ENCODE measurements at places on chromosomes 3 and 15.

DNA sequence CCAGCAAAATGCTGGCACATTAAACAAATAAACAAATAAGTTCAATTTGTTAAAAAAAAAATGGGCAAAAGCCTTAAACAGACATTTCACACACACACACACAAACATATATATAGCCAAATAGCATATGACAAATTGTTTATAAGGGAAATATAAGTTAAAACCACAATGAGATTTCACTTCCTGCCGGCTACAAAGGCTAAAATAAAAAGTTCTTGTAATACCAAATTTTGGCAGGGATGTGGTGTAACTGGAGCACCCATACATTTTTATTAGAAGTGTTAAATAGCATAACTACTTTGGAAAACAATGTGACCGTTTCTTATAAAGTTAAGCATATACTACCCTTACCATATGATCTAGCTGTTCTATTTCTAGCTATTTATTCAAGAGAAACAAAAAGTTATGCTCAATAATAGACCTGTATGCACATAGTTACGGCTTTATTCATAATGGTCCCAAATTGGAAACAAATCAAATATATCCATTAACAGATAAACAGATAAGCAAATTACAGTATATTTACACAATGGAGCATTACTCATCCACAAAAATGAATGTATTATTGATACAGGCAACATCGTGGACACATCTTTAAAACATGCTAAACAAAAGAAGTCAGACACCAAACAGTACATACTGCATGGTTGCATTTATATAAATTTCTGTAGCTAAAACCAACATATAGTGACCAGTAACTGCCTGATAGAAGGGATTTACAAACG, 93.9 kb downstream of the EOMES start:
- DNase-seq: no peak

DNA sequence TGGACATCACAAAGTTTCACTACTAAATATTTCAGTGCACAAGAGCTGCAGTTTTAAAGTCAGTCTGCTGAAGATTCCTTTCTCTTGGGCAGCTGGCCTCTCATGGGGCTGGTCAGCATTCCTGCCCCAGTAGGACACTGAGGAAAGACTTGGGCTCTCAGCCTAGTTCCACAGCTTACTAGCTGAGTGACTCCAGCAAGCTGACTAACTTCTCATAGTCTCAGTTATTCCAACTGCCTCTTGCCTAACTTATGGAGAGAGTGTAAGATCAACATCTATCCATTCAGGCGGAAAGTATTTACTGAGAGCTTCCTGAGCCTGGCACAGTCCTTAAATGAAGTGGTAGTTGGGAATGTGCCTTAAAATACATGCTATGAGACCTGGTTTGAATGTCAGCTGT, 27.0 kb downstream of the TM4SF4 start:
- no peak for DNase-seq

DNA sequence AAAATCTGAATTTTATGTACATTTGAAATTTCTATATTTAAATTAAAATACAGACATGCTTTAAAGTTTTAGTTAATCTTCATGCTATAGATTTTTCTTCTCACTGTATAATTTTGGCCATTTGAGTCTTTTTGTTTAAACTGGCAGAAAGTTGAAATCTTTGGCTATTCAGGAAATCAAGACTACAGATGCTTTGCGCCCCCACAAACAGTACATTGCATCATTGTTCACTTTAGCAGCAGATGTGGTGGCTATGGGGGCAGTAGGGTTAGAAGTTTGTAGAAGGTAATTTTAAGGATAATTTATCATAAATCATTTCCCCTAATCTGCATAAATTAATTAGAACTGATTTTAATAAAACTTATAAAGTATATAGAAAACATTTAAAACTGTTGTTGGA, 20.9 kb downstream of the SPPL2A start:
- DNase-seq: no peak

- no peak for DNase-seq
These were observed 36.7 kb upstream of the NDUFB4 start for GRCh38 chr3:120559242-120560061.

GRCh38 chr3:115248274-115248673, 101.2 kb upstream of the ZBTB20 start:
- no peak for DNase-seq

DNA sequence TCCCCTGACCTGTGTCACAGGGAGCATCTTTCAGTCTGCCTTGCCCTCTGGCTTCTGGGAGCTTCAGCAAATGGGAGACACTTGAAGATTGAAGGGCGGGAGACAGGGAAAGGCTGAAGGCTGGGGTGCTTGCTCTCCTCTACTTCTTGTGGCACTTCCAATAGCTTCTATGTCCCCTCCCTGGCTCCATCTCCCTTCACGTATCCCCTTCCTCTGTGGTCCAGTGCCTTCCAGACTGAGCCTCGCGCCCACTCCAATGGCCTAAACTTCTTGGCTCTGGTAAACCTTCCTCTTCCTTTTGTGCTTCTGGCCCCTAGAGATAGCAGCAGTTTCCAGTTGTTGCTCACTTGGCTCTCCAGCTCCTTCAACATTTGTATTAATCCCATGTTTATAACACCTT, 69.8 kb upstream of the TOPAZ1 start:
- no peak for DNase-seq

DNA sequence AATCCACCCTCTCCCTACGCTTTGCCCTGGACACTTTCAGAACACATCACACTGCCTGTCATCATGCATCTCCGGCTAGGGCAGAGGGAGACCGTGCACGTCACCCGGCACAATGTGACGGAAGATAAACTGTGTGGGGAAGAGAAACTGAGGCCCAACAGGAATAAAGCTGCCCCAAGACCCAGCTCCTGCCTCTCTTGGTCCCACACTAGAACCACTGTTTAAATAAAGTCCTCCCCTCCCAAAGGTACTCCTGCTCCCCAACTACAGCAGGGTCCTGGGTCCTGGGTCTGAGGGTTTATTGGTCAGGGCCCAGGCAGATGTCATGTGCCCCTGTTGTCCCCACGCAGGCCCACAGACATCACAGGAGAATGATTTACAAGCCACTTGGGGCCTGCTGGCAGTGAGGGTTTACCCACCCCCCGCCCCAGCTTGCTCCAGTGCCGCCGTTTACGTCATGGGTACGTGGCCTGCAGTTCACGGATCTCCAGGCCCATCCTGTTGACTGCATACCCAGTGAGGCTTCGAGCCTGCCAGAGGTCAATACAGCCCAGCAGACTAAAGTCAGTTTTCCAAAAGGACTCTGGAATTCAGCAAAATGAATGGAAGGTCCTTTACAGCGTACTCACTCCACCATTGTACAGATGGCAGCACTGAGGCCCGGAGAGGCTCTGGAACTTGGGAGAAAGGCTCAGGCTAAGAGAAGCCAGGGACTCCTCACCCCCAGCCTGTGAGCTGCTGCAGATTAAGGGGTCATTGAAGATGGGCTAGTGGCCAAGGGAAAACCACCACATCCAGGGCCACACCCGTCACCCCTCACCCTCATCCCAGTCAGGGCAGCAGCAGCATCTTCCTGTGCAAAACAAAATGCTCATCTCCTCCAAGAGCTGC, 23.2 kb downstream of the ALS2CL start:
- DNase-seq: no peak

DNA sequence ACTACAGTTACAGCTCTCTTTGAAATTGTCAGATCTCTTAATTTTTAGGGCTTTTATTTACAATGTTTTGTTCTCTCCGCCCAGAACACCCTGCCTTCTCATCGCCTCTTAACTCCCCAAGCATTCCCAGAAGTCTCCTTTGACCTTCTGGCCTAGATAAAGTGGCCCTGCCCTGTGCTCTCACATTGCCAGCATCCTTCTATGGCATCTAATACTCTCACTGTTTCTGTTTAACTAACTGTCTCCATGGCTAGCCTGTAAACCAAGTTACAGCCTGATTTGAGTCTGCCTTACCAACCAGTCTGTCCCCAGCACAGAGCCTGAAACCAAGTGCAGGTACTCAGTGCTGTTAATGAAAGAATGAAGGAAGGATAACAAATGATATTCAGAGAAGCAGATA, 19.9 kb downstream of the COL8A1 start:
- no peak for DNase-seq

DNA sequence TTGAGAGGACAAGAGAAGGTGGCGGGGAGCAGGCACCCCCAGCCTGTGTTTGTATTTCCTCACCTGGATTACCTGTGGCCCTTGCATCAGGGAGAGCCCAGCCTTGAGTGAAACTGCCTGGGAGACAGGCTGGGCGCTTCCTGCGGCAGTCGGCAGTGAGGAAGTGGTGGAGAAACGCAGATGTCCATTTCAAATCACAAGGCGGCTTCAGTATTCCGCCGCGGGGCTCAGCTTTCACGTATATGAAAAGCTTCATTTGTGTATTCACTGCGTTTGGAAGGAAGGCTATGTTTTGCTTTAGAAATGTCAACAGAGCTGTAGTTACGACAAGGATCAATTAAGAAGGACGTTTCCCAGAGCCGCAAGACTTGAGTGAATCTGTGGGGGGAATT, 167.4 kb upstream of the CTDSPL start:
- DNase-seq: no peak

DNA sequence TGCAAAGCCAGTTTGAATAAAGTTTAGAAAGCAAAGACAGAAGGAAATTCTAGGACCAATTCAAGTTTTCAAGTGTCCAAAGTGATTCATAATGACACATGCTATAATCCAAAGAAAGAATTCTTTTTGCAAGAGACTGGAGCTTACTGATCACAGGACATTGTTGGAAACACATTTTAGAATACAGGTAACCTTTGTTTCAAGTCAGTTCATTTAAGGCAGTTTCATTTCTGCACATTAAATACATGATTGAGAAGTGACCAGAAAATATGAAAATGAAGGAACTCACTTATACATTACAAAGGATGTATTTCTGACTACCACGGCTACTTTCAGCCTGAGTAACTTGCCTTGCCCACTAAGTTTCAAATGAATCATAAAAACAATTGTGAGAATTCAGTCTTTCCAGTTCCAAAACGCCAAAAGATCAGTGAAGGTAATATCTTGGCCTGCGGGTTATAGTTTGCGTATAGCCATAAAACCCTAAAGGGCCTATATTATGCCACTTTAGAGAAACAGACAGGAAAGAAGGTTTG, 48.7 kb downstream of the PRICKLE2 start:
- DNase-seq: no peak

GRCh38 chr3:120683213-120683612, 1.2 kb upstream of the HGD start:
- no peak for DNase-seq

DNA sequence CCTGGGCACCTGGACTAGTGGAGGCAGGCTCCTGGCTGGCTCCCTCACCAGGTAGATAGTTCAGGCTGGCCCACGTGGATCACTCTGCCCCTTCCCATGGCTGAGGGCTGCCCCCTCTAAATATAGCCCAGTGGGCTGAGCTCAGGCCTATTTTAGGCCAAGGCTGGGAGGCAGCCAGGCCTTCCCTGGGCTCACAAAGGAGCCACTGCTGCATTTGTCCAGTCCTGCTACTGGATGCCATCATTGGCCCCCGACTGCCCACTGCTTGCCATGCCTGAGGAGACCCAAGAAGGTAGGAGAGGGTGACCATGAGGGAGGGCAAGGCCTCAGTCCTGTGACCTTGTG, at the start of gene LSMEM2:
LSMEM2 (plus strand) TSS at position 208 of the 345 bp plus-strand sequence; CDS start at position 235, 27 bp downstream.
- DNase-seq: no peak

- no peak for DNase-seq
These were observed 3.5 kb downstream of the PFN2 start for GRCh38 chr3:149967086-149967685.

DNA sequence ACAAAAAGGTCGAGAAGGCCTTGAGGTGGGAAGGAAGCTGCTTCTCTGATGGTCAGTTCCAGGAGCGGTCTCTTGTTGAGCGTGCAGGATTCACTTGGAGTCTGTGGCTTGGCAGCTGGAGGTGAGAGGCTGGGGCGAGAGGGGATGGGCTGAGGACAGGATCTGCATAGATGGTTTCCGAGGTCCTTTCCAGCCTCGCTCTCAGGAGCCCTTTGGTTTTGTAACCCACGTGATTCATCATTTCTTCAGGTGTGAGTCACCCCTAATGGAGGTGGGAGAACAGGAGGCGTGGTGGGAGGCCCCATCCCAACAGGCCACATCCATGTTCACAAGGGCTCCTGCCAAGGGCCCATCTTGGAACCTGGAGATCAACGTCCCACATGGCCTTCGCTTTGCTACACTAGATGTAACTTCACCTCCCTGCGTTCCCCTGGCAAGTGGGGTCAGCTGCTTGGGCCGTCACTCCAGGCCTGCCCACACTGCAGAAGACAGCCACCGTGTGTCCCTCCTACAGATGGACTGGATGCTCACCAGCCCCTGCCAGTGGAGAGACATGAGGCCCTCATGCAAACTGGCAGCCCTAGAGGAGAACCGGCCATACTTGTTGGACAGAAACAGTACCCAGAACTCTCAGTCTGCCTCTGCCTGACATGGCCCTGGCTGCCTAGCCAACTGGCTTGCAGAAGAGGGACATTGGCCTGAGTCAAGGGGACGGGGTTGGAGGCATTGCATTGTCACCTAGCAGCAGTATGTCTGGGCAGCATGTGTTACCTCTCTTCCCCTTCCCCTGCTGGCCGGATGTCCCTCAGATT, 1.6 kb upstream of the PCSK6 start:
- no peak for DNase-seq

DNA sequence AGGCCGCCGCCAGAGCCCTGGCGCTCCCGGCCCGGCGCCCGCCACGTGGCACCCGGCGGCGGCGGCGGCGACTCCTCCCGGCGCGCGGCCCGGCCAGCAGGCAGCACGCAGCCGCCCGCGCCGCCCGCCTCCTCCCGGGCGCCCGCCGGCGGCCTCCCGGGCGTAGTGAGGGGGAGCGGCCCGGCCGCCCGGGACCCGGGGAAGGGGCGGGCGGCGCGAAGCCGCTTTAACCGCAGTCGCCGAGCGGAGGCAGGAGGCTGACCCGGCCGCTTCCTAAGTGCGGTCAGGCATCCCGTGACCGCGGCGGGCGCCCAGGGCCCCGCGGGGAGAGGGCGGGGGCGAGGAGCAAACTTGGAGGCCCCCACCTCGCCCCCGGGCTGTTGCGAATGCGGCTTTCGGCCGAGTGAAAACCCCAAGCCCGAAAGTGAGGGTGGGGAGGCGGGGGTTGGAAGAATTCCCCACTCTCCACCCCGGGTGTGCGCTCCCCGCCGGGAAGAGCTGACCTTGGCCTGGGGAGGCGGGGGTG, 1.7 kb upstream of the HES1 start:
- peak; percentile 57 for DNase-seq
